Activated CD4-positive, alpha-beta T cell treated with anti-CD3 and anti-CD28 coated beads for 36 hours (primary cell): ENCODE measurements at places on chromosomes 2 and 18. TPM values are rescaled to one million over a fixed set of nuclear protein-coding genes. Genes with fewer than 3 reads are reported as not detected.
A peak's percentile ranks its signal among the peaks of the same experiment; 100 is the strongest.

DNA sequence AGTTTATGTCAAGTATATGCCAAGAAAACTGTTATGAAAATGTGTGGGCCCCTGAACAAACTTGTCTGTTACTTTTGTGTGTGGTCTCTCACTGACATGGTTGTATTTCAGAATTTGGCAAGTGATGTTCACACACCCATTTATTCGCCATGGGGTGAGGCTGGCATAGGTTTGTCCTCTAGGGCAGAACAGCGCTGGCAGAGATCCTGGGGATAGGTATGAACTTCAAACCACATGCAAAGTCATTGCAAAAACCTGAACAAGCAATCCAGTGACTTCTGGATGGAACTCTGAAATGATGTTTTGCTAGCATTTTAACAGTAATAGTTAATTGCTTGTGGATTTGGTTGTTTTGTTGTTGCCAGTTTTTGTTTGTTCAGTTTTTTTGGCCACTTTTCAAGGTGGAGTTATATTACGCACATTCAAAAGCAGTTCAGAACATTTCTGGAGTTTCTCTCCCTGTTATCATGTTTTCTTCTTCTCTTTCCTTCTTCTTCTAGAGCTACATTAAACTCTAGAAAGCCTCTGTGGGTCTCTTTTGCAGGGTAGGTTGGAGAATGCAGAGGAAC lies 78.5 kb downstream of the MDH1 start:
- H3K4me1 ChIP-seq = peaks cover 4% of the 10 kb centered on the region
- DNase-seq = no peak

DNA sequence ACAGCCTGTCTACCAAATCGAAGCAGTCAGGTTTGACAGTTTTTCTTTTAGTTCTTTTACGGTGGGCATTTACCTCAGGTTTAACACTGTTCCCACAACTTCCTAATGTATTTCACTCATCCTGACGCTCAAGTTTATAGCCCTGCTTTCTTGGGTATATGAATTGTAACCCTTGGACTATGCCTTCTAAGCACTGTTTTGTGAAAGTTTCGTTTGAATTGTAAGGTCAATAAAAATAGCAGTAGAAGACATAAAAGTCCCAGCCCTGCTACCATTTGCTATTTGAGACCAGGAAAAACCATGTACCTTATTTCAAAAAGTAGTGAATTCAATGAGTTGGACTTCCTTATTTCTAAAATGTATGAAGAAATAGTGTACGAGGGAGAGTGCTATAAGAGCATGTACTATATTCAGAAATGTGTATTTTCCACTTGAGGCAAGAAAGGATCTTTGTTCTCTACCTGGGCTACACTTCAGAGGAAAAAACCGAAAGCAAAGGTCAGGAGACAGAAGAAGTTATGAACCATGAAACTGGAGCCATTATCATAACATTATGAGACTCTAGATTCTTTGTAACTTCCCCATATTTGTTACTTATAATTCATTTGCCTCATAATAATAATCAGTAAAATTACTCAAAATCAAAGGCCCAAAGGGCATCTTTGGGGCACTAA lies 1.9 kb upstream of the ZC3H15 start:
- no peak for DNase-seq
- H3K27ac ChIP-seq = peak overlapping the region; percentile 5
- H3K36me3 ChIP-seq = peaks cover 21% of the 10 kb centered on the region
- peaks cover 41% of the 10 kb centered on the region for H3K4me1 ChIP-seq
- no peaks in the 10 kb centered on the region for H3K27me3 ChIP-seq

- DNase-seq = no peak
- H3K36me3 ChIP-seq = peaks cover 9% of the 10 kb centered on the region
- no peak overlapping the region for H3K4me3 ChIP-seq
- peaks cover 5% of the 10 kb centered on the region for H3K4me1 ChIP-seq
Observed at GRCh38 chr2:44389895-44390294, 28.1 kb downstream of the CAMKMT start.

DNA sequence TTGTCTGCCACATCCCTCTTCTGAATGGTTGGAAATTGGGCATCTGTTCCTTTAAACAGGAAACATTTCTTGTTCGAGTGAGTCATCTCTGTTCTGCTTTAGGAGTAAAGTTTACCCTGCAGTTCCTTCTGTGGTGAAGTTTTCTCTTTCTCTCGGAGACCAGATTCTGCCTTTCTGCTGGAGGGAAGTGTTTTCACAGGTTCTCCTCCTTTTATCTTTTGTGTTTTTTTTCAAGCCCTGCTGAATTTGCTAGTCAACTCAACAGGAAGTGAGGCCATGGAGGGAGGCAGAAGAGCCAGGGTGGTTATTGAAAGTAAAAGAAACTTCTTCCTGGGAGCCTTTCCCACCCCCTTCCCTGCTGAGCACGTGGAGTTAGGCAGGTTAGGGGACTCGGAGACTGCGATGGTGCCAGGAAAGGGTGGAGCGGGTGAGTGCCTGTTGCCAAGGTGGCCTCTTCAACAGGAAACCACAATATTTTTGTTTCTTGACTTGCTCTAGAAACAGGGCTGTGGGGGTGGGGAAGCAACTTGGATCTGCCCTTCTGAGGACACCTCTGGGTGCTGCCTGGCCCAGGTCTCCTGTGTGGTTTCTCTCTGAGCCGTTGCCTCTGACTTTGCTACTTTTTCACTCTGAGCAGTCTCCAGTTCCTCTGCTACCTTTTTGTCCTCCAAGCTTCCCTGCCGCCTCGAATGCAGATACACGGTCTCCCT lies 2.2 kb upstream of the CASP8 start:
- peaks cover 21% of the 10 kb centered on the region for H3K36me3 ChIP-seq
- DNase-seq = peak; percentile 96
- H3K27ac ChIP-seq = peak overlapping the region; percentile 98
- H3K27me3 ChIP-seq = no peaks in the 10 kb centered on the region
- peaks cover 76% of the 10 kb centered on the region for H3K4me1 ChIP-seq

- H3K36me3 ChIP-seq = no peaks in the 10 kb centered on the region
- no peaks in the 10 kb centered on the region for H3K4me1 ChIP-seq
- H3K27ac ChIP-seq = no peak overlapping the region
- no peak for DNase-seq
- peaks cover 2% of the 10 kb centered on the region for H3K27me3 ChIP-seq
Observed at GRCh38 chr2:220748875-220749479, 823.1 kb downstream of the EPHA4 start.

DNA sequence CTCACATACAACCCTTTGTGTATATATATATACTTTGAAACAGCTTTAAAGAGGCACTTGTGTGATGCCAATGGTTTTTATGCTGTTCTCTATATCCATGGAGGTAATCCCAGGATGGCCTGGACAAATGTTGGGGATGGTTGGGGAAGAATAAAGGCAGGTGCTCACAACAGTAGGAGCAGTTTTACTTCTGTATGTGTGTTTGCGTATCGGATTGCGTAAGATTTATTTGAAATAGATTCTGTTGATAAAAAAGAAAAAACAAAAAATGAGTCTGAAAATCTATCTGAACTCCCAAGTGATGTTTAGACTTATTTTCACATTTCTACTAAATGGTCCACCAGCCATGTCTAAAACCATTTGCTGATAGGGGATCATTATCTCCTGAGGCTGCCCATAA lies 29.3 kb downstream of the MRPL19 start:
- H3K4me1 ChIP-seq = peaks cover 11% of the 10 kb centered on the region
- H3K36me3 ChIP-seq = peaks cover 30% of the 10 kb centered on the region
- H3K27ac ChIP-seq = no peak overlapping the region
- no peaks in the 10 kb centered on the region for H3K27me3 ChIP-seq
- DNase-seq = no peak

GRCh38 chr2:3263487-3263886 lies 114.1 kb downstream of the EIPR1 start:
- H3K27me3 ChIP-seq = no peaks in the 10 kb centered on the region
- no peak overlapping the region for H3K27ac ChIP-seq
- H3K4me1 ChIP-seq = peaks cover 9% of the 10 kb centered on the region
- H3K4me3 ChIP-seq = no peak overlapping the region
- H3K36me3 ChIP-seq = peaks cover 19% of the 10 kb centered on the region

DNA sequence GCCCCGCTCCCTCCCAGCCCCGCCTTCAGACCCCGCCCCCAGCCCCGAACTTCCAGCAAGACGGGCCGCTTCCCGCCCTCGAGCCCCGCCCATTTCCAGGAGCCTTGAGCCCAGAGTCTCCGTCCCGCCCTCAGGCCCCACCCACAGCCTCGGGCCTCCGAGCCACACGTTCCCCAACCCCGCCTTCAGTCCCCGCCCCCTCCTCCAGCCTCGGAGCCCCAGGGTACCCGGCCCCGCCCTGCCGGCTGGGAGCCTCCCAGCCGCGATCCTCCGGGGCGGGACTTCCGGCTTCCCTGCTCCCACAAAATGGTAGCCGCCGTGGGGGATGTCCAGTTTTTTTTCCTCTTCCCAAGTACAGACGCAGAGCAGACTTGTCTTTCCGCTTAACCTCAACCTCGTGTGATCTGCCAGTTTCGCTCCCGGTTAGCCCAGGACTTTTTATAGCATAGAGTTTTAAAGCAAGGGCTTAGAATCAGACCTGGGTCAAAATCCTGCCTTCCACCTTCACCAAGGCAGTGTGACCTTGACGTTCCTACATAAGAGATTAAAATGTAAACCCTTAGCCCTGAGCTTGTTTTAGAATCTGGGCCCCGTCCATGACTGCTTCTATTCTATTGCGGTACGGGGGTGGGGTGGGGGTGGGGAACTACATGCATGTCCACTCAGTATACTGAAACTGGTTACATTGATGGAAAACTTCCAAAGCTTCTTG lies 435 bp upstream of the GPR155 start:
- no peaks in the 10 kb centered on the region for H3K27me3 ChIP-seq
- H3K4me3 ChIP-seq = peak overlapping the region; percentile 98
- H3K27ac ChIP-seq = peak overlapping the region; percentile 94
- peak; percentile 100 for DNase-seq
- H3K4me1 ChIP-seq = peaks cover 52% of the 10 kb centered on the region

LRRC30 gene
- total RNA-seq = not detected

CRYGC gene
- total RNA-seq = not detected

C2orf80 gene
- not detected for total RNA-seq

COBLL1 gene
- not detected for total RNA-seq

LYG2 gene
- not detected for total RNA-seq

PCARE gene
- total RNA-seq = not detected
